ENCODE measurements at places on chromosomes 2 and 18.

GRCh38 chr18:13616041-13616440 is 110.3 kb downstream of the FAM210A start:
- no peak for DNase-seq

DNA sequence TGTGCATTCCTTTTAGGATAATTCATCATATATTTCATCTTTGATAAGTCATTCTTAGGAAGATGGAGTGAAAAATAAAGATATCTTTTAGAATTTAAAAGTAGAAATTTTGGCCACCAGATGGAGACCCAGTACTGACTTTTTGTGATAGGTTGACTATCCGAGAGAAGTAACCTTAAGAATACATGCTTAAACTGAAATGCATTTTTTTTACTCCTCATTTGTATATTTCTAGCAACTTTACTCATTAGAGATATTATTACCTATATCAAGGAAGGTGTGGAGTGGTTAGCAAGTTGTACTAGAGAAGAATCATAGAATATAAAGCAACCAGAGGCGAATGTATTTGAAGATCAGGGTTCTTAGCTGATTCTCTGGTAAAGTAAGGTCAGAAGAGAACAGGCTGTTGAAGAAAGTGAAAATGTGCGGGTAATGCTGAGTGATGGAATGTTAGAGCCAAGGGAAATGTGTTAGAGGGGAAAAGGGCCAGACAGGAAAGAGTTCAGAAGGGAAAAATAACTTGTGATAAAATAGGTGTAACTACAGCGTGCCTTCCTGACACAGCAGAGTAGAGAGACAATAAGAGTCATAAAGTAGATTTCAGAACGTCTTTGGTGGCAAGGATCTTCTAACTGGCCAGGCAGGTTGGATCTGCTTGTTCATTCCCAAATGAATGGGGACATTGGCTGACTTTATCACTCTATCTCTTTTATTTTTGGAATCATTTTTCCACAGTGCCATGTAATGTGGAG is 52.3 kb downstream of the TDRD15 start:
- no peak for DNase-seq

GRCh38 chr2:240069829-240070228 is 16.5 kb upstream of the OR6B3 start:
- no peak for DNase-seq

DNA sequence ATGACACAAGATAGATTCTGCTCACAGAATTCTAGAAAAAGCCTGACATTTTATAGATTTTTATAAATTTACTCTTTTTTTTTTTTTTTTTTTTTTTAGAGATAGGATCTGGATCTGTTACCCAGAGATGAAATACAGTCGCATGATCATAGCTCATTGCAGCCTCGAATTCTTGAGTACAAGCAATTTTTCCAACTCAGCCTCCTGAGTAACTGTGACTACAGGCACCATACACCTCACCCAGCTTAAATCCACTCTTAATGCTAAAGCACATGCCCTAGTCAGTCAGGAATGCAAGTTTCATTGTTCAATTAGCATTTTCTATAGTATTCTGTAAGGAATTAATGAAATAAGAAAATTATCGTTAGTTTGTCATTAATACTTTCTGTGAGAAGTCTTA is 32.1 kb upstream of the WDR75 start:
- no peak for DNase-seq

GRCh38 chr2:28580078-28580477 is 84.2 kb downstream of the PLB1 start:
- DNase-seq: no peak

GRCh38 chr18:66209656-66210055 is 394.2 kb downstream of the CDH19 start:
- DNase-seq: no peak

DNA sequence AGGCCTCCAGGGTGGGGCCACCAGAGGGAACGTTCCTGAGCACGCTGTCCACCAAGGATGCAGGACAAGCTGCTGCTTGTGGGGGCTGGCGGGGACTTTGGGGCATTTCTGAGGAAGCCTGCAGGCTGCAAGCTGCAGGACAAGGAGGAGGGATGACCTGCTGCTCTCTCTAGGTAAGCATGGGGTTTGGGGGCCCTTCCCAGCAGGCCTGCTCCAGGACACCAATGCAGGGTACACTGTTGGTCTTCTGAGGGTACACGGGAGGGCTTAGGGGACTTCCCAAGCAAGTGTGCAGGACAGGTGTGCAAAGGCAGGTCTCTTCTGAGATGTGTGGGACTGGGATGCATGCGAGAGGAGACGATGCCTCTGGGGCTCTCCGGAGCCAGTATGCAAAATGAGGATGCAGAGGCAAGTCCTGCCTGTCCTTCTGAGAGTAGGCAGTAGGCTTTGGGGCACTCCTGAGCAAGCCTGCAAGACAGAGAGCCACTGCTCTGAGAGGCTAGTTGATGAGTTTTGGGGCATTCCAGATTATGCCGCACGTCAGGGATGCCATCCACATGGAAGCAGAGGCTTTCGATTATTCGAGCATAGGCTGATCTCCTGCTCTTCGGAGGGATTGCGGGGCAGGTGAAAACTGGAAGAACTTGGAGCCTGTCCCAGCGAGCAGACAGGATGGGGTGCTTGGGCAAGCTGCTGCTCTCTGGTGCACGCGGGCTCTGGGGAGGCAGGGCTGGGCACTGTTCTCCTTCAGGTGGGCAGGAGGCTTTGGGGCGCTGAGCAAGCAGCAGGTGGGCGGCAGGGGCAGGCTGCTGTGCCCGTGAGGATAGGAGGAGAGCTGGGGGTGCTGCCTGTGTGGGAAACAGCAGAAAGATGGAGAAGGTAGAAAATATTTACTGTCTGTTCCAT is 44.6 kb downstream of the CNGA3 start:
- DNase-seq: no peak

DNA sequence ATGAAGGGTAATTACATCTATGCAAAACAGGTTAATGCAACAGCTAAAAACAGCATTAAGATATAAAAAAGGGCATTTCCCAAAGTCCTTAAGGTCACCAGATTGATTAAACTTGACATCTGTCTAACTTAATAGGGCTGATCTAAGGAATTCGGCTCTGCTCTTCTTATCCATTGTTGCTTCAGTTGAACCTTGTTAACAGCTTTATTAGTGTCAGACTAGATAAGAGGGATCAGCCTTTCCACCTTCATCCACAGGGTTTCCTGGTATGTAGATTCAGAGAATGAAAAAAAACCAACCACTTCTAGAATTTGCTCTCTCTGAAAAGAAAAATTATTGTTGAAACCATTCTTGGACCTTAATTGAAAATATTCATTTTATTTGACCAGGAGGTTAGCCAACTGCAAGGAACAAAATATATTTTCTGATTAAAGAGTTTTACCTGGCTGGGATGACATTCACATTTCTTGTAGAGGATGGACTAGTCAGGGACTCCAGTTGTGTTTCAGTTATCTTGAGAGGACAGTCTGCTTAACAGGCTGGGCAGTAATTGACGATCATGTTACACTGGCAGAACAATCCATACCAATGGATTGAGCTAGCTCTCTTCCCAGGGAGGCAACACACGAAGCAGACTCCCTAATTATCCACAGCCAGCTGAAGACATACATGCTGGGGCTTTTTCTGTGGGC is 357.4 kb upstream of the ACVR2A start:
- no peak for DNase-seq

GRCh38 chr18:64165906-64166305 is 17.0 kb upstream of the LINC00305 start:
- DNase-seq: no peak

- DNase-seq: no peak
Observed at GRCh38 chr18:2920546-2921343, 73.9 kb downstream of the EMILIN2 start.

DNA sequence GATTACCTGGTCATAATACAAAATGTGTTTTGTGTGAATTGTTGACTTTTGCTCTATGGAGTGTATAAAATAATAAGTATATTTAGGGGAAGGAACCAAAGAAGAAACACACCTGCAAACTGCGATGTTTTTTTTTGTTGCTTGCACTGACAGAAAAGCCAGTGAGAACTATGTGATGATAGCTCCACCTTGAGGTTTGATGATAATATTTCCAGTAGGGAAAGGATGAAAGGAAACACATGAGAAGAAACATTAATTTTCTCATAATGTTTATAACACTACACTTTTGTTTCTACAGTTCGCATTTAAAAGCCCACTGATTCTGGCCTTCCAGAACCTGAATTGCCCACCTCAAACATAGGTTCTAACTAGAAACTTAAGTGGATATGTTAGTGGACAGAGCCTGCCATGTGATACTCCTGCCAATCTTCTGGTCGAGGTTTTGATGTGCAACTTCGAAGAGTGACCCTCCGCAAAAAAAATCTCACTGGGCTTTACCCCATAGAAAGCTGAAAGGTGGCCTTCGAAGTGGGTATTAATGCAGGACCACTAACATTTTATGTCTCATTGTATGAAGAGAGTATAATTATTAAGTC is 476.4 kb upstream of the SPHKAP start:
- peak; percentile 10 for DNase-seq
